ENCODE measurements at places on chromosomes 16 and 17.

DNA sequence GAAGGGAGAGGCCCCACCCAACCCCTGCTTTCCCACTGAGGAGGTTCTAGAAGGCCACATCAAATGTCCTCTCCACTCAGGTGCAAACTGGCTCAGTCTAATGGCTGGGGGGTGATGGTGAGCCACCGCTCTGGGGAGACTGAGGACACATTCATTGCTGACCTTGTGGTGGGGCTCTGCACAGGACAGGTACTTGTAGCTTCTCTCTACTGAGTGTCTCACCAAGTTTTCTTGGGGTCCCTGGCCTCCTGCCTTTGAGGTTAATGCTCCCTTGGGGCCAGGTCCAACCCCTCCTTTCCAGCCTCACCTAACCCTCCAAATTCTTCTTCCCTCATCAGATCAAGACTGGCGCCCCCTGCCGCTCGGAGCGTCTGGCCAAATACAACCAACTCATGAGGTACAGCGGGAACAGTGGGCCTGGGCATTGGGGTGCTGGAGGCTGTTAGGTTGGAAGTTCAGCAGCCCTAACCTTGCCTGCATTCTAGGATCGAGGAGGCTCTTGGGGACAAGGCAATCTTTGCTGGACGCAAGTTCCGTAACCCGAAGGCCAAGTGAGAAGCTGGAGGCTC is 5.7 kb downstream of the ENO3 start:
- no peak for DNase-seq

DNA sequence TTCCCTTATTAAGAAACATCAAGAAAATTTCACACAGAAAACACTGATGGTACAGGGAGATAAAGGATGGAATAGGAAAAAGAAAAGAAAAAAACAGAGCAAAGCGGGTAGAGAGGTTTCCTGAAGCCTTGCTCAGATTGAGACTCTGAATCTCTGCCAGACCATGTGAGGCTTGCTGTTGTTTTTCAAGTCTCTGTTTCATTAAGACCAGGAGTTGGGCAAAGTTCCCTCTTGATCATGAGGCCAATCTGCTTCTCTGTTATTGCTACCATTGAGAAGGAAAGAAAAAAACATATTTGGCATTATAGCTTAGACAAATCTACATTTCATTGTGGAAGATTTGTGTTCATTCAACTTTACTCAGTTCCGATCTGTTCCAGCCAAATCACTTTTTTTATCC is 201.6 kb upstream of the SOX9 start:
- DNase-seq = no peak

DNA sequence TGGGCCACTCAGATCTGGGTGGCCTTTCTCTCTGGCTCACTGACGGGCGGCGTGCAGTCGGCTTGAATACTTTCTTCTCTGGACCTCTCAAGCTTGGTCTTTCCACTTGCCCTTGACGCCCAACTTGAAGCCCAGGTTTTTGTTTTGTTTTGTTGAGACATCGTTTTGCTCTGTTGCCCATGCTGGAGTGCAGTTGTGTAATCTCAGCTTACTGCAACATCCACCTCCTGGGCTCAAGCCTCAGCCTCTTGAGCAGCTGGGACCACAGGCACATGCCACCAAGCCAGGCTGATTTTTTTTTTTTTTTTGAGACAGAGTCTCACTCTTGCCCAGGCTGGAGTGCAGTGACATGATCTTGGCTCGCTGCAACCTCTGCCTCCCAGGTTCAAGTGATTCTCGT is 22.7 kb upstream of the KIF19 start:
- no peak for DNase-seq

DNA sequence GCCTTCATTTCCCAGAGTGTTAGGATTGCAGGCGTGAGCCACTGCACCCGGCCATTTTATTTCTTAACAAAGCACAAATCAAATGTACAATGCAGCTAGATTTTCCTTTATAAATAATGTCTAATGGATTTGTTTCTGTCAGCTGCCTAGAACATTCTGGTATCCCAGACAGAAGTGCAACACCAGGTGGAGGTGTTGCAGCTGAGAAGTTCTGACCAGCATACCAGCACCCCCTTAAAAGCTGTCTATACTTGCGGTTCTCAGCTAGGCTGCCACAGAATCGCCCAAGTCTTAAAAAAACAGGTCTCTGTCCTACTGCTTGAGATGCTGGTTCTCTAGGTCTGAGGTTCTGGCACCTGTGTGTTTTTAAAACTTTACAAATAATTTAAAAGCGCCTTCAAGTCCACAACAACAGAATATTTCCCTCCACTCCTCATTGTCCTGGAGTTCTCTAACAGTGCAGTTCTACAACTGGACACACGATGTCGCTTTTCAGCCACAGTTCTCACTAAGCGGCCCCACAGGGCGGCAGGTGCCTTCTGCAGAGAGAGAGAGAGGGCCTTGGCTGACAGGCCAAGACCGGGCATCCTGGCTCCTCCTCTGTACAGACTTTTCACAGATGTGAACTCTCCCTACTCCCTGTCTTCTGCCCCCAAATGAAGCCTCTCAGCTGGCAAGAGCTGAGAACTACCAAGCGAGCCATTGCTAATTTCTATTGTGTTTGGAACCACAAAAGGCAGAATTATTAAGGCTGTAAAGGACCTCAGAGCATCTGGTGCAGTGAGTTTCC is 32.6 kb upstream of the MEOX1 start:
- DNase-seq = peak; percentile 78

- DNase-seq = no peak
These were observed 60.9 kb upstream of the ZNF750 start for GRCh38 chr17:82900741-82901140.

- DNase-seq = peak; percentile 57
These were observed 7.0 kb upstream of the C1QTNF8 start for GRCh38 chr16:1102921-1103635.

- DNase-seq = peak; percentile 89
These were observed 79.3 kb downstream of the VMP1 start for GRCh38 chr17:59786536-59787319.

DNA sequence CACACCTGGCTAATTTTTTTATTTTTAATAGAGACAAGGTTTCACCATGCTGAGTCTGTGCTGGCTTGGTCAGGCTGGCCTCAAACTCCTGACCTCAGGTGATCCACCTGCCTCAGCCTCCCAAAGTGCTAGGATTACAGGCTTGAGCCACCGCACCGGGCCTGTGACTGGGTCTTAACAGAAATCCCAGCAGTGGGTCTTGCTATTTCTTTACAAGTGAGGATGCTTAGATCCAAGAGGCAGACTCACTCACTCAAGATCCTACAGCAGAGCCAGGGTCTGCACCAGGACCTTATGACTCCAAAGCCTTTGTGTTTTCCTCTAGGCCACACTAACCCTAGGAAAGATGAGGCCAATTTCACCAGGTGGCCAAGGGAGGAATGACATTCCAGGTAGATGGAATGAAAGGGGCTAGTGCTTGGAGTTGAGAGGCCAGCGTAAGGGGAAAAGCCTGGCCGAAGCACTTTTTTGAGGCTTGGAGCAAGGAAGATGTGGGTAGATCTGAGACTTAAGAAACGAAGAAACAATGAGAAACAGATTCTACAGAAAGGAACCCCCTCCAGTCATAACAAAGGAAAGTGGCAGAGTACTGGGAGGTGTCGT is 5.7 kb upstream of the STAT5A start:
- no peak for DNase-seq

GRCh38 chr17:33531311-33531710 is 238.2 kb upstream of the ASIC2 start:
- no peak for DNase-seq

All from CD4-positive, alpha-beta T cell treated with Interleukin-15 for 1 hour (primary cell).